ENCODE measurements at places on chromosomes 6 and 20.

GRCh38 chr6:84424956-84425355 is 197.5 kb upstream of the CEP162 start:
- no peak for DNase-seq

- DNase-seq = no peak
Measured at GRCh38 chr20:16147916-16148315, 425.3 kb downstream of the KIF16B start.

- DNase-seq = no peak
Measured at GRCh38 chr6:144736763-144737162, 451.6 kb downstream of the UTRN start.

DNA sequence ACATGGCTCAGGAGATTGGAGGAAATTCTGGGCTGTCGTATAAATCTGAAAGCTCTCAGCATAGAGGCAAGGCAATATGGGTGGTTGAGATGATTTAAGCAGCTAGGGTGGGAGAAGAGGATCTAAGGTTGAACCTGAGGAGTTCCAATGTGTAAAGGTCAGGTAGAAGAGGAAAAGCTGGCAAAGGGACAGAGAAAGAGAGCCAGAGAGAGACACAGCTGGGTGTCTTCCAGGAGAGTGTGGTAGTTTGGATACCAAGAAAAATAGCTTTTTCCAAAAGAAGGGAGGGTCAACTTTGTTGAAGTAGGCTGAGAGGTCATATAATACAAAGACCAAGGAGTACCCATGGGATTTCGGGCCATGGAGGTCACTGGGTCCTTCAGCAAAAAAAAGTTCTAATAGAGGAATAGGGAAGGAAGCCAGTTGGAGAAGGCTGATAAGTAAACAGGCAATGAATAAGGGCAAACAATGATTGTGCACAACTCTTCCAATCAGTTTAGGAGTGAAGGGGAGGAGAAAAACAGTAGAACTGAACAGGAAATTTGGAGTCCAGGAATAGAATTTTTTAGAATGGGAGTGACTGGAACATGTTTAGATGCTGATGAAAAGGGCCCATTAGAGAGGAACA is 135.1 kb downstream of the QRSL1 start:
- DNase-seq = no peak

DNA sequence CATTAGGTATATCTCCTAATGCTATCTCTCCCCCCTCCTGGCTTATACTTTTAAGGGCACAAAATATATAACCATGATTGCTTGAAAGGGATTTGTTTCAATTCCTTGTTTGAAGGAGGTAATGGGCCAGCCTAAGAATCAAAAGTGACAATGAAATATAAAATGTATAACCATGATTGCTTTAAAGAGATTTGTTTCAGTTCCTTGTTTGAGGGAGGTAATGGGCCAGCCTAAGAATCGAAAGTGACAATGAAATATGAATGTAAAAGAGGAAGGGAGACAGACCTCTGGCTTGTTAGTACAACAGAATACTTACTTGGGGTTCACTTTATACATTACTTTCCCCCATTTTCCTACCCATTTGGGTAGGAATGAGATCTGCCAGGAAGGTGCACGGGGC is 55.5 kb downstream of the FOXC1 start:
- DNase-seq = no peak

DNA sequence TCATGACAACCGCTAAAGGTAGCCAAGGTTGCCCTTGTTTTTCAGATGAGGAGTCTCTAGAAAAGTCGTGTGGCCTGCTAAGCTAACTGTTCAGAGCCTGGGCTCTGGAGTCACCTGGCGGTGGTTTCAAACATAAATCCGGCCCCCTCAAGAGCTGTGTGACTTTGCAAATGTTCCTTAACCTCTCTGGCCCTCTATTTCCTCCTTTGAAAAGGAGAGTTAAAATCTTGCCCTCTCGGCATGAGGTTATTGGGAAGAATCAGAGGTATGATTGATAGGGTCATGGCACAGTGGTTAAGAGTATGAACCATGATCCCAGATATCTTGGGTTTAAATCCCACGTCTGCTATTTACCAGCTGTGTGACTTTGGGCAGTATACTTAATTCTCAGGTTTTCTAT is 5.6 kb upstream of the LBP start:
- DNase-seq = no peak

GRCh38 chr6:168559574-168560098 is 118.7 kb downstream of the SMOC2 start:
- DNase-seq = no peak

DNA sequence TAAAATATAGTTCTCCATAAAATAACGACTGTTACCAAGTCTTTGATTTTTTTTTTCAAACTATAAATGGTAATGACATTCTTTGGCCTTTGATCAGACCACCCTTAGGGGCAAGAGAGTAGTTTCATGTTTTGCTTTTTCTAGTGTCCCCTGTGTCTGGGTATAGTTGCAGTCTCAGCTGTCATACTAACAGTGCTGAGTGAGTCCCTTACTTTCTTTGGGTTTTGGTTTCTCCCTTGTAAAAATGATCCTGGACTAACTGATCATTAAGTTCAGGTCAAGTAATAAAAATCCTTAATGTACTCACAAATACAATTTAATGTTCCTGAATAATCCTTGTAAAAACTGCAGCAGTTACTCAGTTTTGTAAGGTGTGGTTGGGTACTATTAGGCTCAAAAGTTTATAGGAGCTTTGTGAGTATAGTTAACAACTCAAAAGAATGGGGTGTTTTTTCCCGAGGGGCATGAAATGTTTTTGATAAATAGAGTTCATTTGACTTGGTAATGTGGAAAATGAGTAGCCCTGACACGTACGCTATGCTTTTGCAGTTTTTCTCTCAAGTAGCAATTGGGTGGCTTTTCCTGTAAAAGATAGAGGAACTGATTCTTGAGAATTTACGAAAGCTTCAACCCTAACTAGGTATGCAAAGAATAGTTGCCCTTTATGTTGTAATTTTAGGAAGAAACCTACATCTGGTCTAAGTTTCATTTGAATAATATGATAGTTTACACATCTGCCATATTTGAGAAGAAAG is 6.2 kb downstream of the PTPN1 start:
- DNase-seq = no peak

DNA sequence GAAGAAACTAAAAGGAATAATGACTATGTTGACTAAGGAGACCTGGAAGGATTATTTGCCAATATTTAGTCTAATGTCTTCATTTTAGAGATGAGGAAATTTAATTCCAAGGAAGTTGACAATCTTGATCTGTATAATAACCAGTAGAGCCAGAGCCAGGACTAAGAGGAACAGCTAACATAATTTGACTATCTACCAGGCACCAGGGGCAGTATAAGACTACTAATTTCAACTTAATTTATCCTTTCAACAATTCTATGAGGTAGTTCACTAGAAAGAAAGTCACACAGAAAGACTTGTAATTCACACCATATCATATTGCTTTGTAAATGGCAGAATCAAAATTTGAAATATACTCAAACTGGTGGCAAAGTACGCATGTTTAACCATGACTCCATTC is 273.0 kb upstream of the STXBP5 start:
- DNase-seq = no peak

GRCh38 chr6:33802186-33802958 is 1.4 kb downstream of the MLN start:
- DNase-seq = no peak

GRCh38 chr6:44800171-44800783 is 412.8 kb downstream of the CDC5L start:
- DNase-seq = no peak
